ENCODE measurements at places on chromosomes 12 and 14.
A peak's percentile ranks its signal among the peaks of the same experiment; 100 is the strongest.

- DNase-seq = peak; percentile 69
Measured at GRCh38 chr14:59507063-59507751, 22.9 kb downstream of the JKAMP start.

- peak; percentile 69 for DNase-seq
Measured at GRCh38 chr12:124921200-124922031, 7.0 kb upstream of the UBC start.

GRCh38 chr12:109645194-109645593 is 68.4 kb upstream of the FAM222A start:
- DNase-seq = no peak

DNA sequence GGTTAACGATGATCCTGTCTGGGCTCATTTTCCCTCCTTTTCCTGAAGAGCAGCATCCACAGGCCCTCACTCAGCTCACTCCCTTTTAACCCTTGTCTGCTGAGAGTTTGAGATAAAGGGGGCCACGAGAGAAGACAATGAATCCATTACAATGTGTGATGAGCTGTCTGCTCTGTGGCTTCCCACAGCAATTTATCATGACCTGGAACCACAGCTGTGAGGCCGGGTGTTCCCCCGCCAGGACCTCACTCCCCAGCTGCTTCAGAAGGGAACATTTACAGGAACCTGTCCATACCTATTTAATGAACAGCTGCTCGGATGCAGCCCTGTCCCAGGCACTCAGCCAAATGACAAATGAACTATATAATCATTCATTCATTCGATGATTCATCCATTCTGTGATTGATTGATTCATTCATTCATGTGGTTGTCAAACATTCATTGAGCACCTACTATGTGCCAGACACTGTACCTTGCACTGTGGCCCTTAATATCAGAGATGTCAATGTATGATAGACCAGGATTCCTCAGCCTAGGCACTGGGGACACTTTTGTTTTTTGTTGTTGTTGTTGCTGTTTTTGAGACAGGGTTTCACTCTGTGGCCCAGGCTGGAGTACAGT is 18.5 kb upstream of the P2RX7 start:
- no peak for DNase-seq

All from neural crest cell (in vitro differentiated cells).